NCI-H1092 (cell line): ENCODE measurements at places on chromosomes 2 and 18.

DNA sequence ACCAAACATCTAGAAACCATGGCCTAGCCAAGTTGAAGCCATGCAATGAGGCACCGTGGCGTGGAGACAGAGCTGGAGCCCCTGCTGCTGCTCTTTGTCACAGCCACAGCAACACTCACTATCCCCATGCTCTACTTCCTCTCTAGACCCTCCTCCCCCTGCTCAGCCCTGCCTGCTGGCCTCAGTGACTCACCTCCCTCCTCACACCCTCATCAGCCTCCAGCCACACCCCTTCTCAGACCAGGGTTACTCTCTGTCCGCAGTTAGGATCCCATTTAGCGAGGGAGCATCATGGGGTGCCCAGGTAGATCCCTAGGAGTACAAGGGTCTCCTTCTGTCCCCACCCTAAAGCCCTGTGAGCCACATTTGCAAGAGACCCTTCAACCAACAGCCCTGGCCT, 25.4 kb upstream of the SOX11 start:
- no peak for DNase-seq

- DNase-seq, result no peak
Observed at GRCh38 chr2:47455411-47455810, 52.5 kb downstream of the MSH2 start.

- no peak for DNase-seq
Observed at GRCh38 chr2:179925713-179926112, 64.3 kb upstream of the ZNF385B start.

GRCh38 chr2:60707750-60708371, 48.2 kb upstream of the PAPOLG start:
- DNase-seq, result no peak

GRCh38 chr18:28039691-28040090, 137.2 kb downstream of the CDH2 start:
- no peak for DNase-seq

- no peak for DNase-seq
Observed at GRCh38 chr18:13112982-13113381, 105.6 kb upstream of the LDLRAD4 start.

GRCh38 chr2:14778015-14778414, 145.5 kb downstream of the LRATD1 start:
- DNase-seq, result no peak

- no peak for DNase-seq
Observed at GRCh38 chr2:80001701-80002101, 302.9 kb downstream of the LRRTM1 start.

DNA sequence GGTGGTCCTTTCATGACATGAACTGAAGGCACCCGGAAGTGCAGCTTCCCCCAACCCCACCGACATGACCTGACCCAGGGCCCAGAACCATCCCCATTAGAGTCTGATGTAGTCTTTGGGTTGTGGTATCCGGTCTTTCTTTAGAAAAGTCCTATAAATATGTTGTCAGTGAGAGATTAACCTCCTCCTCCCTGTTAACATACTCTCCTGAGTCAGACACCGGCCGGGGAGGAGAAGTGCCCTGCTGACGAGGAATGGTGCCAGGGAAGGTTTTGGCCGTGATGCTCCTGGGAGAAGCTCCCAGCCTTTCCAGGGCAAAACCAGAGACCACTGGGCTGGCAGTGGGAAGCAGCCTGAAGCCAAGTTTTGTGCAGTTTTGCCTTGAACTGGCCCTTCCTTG, 109.0 kb downstream of the LAMA3 start:
- no peak for DNase-seq

DNA sequence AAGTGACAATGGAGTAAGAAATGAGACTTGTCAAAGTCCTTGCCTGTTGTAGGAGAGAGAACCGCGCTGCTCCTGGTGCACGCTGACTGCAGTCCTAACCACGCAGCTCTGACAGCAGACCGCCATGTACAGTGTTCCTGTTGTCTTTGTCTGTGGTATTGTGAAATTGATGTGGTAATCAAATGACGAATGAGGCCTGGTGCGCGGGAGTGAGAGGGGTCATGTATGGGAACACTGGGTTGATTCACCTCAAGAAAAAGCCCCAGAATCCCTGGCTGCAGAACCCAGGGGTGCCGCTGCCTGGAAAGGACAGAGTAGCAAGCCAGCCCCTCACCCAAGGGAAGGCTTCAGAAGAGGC, 64.0 kb downstream of the INPP4A start:
- no peak for DNase-seq

DNA sequence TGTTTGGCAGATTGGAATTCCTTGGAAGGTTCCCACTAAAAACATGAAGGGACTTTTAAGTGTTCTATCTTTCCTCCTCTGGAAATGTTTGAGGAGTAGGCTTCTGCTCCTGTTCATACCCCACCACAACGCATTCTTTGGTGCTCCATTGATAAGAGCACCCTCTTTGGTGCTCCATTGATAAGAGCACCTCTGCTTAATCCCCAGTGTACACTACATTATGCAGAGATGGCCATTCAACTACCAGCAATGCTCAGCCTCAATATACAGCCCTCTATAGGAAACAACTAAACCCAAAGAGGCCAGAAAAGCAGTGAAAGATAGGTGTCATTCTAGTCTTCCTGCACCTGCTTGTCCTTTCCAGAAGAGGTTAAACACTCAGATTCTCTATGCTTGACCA, 1.8 kb upstream of the CHAC2 start:
- DNase-seq, result no peak

DNA sequence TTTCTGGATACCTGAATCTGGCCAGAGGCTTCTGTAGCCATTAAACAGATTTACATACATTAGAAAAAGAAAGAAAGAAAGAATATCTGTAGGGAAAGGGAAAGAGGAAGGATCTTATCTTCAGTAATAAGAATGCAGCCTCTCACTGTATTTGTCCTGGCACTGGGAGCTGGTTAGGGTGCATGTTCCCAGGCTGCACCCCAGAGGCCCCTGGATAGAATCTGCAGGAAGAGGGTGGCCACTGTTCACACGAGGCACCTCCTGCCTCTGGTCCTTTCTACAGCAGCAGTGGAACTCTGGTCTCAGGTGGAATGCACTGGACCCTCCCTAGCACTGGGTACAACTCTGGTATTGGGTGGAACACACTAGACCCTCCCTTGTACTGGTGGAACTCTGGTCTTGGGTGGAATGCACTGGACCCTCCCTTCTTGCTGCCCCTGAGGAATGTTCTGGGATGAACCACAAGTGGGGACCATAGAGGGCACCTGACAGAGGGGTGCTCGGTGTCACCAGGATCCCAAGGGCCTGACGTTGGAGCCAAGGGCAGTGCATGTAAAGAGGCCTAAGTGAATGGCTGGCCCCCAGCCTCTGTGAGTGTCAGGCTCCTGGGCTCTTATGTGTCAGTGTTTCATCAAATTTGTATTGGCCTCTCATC, 27.4 kb upstream of the PXDN start:
- DNase-seq, result no peak

GRCh38 chr18:52325997-52326396, 14.0 kb upstream of the DCC start:
- peak; percentile 42 for DNase-seq

- no peak for DNase-seq
Observed at GRCh38 chr2:71557321-71557720, 104.0 kb downstream of the DYSF start.

GRCh38 chr2:240965905-240966456, 32.4 kb upstream of the SNED1 start:
- no peak for DNase-seq

GRCh38 chr18:48099481-48100164, 169.2 kb upstream of the SMAD2 start:
- no peak for DNase-seq

DNA sequence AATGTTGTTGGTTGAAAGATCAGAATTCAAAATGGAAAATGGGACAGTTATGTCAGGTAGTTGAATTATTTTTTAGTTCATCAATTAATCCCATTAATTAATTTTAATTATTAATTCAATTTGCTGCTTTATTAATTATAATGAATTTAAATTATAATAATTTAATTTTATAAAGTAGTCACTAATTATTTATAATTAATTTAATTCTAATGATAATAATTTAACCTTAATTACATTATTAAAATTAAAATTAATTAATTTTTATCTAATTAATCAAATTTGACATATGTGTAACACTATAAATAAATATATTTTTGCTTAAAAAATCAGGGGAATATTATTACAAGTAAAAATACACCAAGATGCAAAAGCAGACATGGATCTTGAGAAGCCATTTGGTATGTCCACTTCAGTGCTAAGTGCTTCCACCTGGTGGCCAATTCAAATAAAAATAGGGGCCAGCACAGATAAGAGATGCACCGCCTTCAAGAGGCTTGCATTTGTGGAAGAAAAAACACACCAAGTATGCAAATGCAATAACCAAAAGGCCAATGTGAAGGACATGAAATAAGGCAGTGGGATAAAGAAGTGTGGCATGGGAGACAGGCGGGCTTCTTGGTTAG, 73.2 kb downstream of the MBP start:
- peak; percentile 21 for DNase-seq

DNA sequence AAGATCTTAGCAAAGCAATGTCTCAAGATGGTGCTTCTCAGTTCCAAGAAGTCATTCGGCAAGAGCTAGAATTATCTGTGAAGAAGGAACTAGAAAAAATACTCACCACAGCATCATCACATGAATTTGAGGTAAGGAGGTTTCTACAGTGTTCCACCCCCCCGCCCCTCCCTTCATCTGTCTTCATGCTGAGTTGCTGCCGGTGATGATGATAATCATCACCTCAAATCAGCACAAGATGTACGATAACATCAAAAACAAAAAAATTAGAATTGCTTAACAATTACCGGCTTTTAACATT, 14.6 kb downstream of the UGP2 start:
- no peak for DNase-seq

GRCh38 chr2:64454386-64455332, 697 bp downstream of the LGALSL start:
- DNase-seq, result peak; percentile 8

DNA sequence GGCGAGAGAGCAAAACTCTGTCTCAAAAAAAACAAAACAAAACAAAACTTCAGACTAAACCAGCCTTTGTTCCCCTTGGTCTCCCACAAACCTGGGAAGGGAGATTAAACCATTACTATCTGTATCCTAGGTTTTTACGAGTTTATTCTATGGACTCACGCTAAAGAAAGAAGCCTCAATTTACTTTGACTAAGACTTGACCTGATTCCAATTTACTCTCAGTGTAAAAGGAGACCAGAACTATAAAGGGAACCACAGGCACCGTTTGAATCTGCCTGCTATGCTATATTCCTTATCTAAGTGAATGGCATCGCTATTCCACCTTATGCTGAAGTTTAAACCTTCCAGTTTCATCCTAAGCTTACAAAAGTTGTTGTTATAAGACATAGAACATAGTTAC, 46.5 kb upstream of the MMADHC start:
- DNase-seq, result no peak

GRCh38 chr2:210792000-210792399, 235.6 kb downstream of the CPS1 start:
- no peak for DNase-seq

DNA sequence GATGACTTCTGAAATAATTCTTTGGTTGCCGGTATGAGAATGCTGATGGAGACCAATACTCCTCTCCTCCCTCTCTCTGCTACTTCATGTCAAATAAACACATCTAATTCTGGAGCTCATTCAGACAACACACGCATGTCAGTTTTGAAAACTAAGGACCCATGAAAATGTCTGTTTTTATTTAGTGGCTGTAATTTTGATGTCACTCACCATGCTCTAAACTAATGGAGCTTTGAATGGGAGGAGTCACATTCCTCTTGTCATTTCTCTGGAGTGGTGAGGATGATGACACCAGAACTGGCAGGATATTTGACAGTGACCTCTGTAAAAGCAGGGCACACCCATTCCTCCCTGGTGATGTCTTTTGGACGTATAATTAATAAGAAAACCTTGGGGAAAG, 163.0 kb downstream of the PHLPP1 start:
- DNase-seq, result no peak

- DNase-seq, result no peak
Observed at GRCh38 chr2:152038441-152038958, 60.3 kb downstream of the CACNB4 start.

- DNase-seq, result no peak
Observed at GRCh38 chr18:22485808-22486244, 68.1 kb upstream of the CTAGE1 start.

DNA sequence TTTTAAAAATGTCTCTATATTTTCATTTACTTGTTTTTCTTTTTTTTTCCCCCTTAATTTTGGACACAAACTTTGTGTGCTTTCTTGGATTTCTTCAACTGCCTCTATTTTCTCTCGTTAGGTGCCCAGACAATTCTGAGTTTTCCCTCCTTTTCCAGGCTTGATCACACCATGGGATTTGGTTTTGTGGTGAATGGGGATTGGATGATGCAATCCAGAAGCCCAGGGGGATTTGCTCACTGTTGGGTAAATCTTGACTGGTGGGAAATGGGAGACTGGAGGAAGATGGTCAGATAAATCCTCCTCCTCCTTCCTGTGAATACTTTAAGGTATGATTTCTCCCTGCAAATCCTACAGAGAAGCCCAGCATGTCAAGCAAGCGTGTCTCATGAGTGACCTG, 19.5 kb upstream of the PAX8 start:
- no peak for DNase-seq

DNA sequence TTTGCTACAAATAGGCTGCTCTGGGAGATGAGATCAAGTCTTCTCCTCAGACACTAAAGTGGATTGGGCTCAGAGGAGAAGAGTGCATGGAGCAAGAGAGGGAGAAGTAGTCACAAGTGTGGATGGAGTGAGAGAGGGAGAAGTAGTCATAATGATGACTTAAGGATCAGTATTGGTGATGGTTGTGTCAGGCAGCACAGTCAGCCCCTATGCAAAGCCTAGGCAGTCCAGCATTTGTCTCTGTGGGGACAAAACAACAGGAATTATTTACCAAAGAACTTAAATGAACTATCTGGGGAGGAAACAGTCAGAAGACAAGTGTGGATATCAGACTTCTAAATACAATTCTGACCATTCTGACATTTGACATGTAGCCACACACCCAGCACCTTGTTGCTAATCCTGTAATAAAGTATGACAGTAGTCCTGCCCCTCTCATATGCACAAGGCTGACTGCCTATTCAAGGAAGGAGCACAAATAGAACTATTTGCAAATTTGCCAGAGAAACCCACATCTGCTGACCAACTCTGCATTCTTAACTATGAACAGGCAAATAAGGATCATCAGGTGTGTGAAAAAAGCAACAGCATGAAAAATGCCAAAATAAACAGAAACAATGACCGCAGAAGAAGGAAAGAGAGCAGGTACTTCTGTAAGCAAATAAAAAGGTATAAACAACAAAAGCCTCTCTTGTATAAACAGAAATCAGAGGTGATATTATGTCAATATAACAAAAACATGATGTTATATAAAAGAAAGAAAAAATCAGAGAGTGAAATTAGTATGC, 1597.9 kb upstream of the ACVR2A start:
- DNase-seq, result no peak

GRCh38 chr18:32801228-32801627, 28.4 kb upstream of the KLHL14 start:
- no peak for DNase-seq

DNA sequence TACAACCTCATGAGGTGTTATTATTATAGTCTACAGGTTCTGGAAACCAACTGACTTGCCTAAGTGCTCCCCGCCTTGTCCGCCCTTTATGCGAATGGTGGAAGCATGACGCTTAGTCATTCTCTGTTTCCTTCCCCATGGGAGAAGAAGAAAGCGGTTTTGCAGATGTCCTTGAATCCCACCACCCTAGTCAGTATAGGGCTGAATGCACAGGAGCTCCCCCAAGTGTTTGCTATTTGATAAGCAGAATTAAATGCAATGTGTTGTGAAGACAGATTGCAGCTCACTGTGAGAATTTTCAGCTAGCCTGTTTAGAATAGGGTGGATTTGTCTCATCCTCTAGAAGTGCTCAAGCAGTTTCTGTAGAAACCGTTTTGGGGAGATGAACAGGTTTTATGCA, 652.0 kb downstream of the DCC start:
- DNase-seq, result peak; percentile 8
